ENCODE measurements at places on chromosomes 6 and 20. TPM values are rescaled to one million over a fixed set of nuclear protein-coding genes. Genes with fewer than 3 reads are reported as not detected.

Gene ATP6V1G2
- total RNA-seq = 0.46 TPM

Gene REM1
- total RNA-seq = 0.78 TPM

Gene C6orf15
- total RNA-seq = 0.09 TPM

Gene EYA2
- total RNA-seq = 2.4 TPM

Gene PRDM13
- total RNA-seq = 0.83 TPM

Gene CASS4
- 0.12 TPM for total RNA-seq

Measured in A549 treated with Hydrocortisone at 1 μM for 4 hours (cell line).